KBM-7 (cell line): ENCODE measurements at places on chromosomes 3 and 15.

DNA sequence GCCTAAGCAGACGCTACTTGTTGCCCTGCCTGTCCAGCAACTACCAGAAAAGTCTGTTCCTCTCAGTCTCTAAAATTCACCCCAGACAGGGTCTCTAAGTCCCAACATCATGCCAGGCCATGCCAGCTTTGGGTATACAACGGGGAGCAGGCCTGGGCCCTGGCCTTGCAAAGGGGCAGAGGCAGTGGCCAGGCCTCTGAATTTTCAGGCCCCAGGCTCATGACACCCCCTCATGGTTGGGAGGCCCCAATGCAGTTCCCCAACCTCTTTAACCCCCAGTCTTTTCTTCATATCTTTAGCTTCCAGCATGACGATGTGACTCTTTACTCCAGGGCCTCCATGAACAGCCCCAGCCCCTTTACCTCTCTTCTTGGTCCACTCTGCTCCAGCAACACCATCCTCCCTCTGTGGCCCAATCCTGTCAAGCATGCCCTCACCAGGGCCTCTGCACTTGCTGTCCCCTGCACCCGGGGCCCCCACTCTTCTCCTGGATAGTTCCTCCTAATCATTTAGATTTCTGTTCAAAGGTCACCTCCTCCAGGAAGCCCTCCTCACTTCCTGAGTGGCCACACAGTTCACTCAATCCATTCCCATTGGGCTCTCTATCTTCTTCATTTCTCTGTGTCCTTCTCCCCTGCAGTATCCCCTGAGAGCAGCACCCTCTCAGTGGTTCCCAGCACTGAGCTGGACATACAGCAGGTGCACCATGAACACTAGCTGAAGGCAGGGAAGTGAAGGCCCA is 4.8 kb downstream of the IQSEC1 start:
- DNase-seq = no peak

DNA sequence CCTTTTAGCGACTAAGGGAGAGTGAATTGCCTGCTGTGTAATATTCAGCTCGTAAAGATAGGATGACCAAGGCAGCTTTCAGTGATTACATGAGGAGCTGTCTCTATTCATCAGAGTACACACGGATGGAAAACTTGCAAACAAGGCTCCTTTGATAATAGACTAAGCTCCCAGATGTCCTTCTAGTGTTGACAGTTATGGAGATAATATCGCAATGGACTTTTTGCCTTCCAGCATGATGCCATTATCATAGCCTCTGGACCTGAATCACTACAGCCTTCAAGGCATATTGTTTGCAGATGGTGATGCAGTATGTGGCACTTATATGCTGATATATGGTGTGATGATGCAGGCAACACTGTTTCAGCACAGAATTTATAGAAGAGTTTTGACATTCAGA is 93.9 kb downstream of the ECT2 start:
- no peak for DNase-seq

GRCh38 chr3:188348435-188349244 is 194.7 kb downstream of the LPP start:
- no peak for DNase-seq

- no peak for DNase-seq
Observed at GRCh38 chr3:180961087-180961486, 28.4 kb downstream of the DNAJC19 start.

DNA sequence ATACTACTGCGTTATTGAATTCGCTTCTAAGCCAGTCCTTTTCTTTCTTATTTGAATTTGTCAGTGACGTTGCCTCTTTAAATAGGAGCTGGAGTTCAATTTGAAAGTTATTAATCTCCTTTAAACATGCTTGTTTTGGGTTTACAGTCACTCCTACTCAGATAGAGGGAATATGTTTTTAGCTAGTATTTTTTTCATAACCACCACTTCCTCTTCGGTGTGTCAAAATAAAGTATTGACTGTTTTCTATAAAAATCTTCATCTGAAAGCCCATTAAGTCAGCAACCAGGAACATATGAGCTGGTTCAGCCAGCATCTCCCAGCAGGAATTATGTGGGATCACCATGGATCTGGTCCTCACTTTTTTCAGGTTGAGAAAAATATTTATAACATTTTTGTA is 772.9 kb downstream of the DIPK2A start:
- no peak for DNase-seq

GRCh38 chr15:69253156-69253555 is 45.6 kb upstream of the PAQR5 start:
- no peak for DNase-seq

GRCh38 chr15:45201557-45201859 is 13.7 kb upstream of the SHF start:
- no peak for DNase-seq

DNA sequence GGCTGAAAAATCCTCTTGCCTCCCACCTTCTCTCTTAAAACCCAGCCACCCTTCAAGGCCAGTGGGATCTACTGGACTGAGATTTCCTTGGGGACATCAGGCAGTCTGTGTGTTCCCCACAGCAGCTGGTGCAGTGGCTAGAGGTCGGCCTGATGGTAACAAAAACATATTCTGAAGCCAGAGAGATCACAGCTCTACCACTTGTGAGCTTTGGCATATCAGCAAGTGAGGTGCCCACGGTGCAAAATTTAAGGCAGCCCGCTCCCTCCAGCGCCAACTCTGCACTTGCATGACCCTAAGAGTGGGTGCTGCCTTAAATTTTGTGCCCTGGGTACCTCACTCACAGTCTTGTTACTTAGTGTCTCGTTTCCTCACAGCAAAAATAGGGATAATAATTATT is 97.2 kb downstream of the MESD start:
- DNase-seq = no peak

- no peak for DNase-seq
Observed at GRCh38 chr15:83198476-83198875, 9.1 kb downstream of the HDGFL3 start.

- DNase-seq = peak; percentile 39
Observed at GRCh38 chr15:74265046-74265639, 29.0 kb downstream of the CCDC33 start.

- no peak for DNase-seq
Observed at GRCh38 chr3:150242220-150242936, 165.7 kb upstream of the TSC22D2 start.

- no peak for DNase-seq
Observed at GRCh38 chr3:81299481-81299880, 462.0 kb downstream of the GBE1 start.

GRCh38 chr3:176590722-176591121 is 606.6 kb downstream of the TBL1XR1 start:
- no peak for DNase-seq

GRCh38 chr3:184656458-184656828 is 55.4 kb downstream of the MAGEF1 start:
- no peak for DNase-seq

DNA sequence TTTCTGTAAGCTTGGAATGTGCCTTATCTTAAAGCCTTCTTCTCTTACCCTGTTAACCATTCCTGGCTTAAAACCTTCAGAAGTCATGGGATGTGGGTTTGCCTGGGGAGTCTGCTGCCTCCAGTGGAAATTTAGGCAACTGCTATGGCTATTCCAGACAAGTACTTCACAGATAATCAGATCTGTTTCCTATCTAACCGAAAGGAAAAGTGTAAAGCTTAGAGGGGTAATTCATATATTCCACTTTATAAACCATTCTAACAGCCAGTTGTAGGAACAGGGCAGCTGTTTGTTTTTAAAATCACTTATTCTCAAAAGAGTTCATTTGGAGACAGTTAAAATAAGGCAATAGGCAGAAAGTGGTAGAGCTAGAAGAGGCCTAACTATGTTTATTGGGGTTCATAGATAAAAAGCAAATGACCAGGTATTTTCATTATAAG is 219.9 kb downstream of the TCF12 start:
- peak; percentile 55 for DNase-seq

DNA sequence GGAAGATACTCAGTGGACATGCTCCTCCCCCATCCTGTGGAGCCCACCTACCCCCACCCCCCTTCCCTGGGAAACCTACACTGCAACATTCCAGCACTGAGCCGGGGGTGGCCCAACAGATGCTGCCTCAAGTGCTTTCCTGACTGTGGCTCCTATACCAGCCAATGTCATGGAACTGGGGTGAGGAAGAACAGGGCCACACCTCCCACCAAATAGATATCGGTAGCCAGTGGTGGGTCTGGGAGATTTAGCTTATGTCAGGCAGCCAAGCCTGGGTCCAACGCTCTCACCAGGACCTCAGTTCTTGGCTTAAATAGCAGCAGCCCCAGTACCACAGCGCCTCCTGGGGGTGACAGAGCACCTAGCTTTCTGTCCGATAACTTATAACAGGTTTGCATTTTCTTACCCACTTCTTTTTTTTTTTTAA is 30.3 kb downstream of the CDC25A start:
- peak; percentile 66 for DNase-seq

- no peak for DNase-seq
Observed at GRCh38 chr3:23448998-23449537, 245.9 kb downstream of the UBE2E2 start.

GRCh38 chr15:57320631-57321220 is 55.6 kb upstream of the CGNL1 start:
- peak; percentile 80 for DNase-seq

GRCh38 chr15:91491101-91491950 is 362.2 kb upstream of the SLCO3A1 start:
- DNase-seq = no peak

GRCh38 chr3:129162729-129163579 is 2.1 kb upstream of the ISY1 start:
- DNase-seq = peak; percentile 47

DNA sequence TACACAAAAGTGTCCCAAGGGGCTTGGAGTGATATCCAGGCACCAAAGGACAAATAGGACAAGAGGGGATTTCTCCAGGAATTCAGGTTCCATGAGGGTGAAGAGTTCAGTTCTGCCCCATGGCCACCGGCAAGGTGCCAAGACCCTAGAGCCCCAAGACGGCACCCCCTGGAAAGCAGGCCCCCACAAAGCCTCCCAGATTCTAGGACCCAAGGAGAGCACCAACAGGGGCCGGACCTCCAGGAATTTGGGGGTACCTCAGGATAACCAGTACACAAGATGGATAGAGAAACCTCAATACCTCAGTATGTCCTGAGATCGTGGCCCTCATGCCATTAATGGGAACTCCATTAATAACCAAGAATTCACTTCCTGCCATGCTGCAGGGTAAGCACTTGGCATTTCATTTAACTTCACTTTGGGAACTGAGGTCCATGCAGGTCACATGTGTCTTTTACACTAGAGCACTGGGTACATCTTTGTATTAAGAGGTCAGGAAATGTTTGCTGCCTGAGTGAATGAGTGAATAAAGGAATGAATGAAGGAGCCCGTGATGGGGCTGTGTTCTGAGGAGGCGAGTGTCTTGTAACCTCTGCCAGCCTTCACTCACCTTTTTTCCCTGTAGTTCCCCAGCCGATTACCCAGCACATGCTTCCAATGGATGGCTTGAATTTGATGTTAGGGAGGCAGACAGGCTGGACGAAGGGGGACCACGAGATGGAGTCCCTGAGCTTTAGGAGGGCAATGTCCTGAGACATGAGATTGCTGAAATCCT is 15.5 kb upstream of the PRSS50 start:
- no peak for DNase-seq

- DNase-seq = peak; percentile 37
Observed at GRCh38 chr3:141860766-141861513, 15.5 kb upstream of the ATP1B3 start.
